ENCODE measurements at places on chromosomes 4 and X.

- DNase-seq, result no peak
Observed at GRCh38 chr4:113398441-113399143, 349.1 kb downstream of the ANK2 start.

DNA sequence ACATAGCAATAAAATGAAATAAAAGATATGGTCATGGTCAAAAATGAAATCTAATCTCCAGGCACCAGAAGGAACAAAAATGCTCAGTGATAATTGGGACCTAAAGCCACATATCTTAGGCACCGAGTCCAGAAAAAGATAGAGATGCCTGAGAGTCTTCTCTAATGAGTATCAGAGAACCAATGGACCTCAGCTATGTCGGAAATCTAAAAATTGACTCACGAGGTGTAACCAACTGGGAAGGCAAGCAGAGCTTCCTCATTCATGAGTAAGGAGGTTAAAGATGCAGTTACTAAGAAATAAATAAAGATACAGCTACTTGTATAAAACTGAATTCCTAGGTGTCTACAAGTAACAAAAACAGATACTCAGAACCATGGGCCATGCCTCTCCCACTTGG lies 72.1 kb downstream of the KLHL34 start:
- DNase-seq, result no peak

- DNase-seq, result no peak
Observed at GRCh38 chrX:68650491-68650890, 3.0 kb downstream of the STARD8 start.

- DNase-seq, result no peak
Observed at GRCh38 chr4:168164915-168165548, 72.7 kb downstream of the ANXA10 start.

GRCh38 chr4:144785961-144786360 lies 140.0 kb downstream of the HHIP start:
- DNase-seq, result no peak

- no peak for DNase-seq
Observed at GRCh38 chr4:3366893-3367775, 74.3 kb downstream of the RGS12 start.

- no peak for DNase-seq
Observed at GRCh38 chr4:143212566-143212965, 27.8 kb downstream of the USP38 start.

DNA sequence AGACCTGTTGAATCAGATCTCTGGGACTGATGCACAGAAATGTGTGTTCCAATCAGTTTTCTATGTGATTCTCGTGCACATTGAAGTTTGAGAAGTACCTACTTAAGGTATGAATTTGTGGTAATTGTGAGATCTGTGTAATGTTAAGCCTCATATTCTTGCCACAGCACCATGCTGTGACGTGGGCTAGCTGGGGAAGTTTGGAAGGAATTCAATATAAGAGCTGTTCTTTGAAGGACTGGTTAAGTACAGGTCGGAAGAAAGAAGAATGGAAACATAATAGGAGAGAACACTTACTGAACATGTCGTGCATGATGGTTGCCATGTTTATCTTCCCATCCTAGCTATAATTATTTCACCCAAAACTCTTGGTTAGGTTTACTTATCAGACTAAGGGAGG lies 79.7 kb upstream of the CXXC4 start:
- DNase-seq, result no peak

DNA sequence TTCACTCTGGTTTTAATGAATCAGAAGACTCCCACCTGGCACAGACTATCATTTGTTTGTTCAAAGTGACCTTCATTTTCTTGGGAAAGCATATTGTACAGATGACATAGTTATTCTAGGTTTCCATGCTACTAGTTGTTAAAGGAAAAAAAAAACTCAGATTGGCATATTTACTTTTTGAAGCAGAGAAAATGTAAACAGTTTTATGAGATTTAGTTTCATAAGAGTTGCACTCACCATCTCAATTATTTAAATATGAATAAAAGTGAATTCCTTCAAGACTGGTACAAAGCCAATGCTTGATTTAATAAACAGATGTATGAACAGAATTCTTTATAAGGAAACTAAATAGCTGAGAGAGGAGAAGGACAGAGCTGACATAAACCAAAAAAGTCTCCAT lies 280.3 kb upstream of the UGT8 start:
- DNase-seq, result no peak

DNA sequence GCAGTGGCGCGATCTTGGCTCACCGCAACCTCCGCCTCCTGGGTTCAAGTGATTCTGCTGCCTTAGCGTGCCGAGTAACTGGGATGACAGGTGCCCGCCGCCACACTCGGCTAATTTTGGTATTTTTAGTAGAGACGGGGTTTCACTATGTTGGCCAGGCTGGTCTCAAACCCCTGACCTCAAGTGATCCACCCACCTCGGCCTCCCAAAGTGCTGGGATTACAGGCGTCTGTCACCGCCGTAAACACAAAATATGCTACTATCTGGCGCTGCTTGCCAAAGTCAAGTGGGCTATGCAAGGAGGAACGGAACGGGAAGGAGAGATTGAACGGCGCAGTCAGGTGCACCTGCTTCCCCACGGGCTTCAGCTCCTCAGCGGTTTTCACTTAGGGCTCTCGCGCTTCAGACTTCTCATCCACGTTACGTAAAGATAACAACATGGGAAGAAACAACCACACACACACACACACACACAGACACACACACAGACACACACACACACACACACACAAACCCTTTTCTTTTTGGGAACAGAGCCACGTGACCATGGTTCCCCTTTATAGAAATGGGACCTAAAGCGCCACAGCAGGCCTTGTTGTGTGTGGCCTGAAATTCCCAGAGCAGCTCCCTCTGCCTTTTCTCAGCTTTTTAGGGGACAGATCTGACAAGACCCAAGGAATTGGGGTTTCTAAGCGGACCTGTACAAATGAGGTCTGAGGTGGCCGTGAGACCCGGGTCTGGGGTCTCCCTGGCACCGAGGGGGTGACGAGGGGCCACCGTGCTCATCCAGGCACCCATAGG lies 1.5 kb downstream of the P2RY8 start:
- DNase-seq, result no peak

GRCh38 chr4:94974773-94975172 lies 217.0 kb downstream of the BMPR1B start:
- DNase-seq, result peak; percentile 35

GRCh38 chr4:5942947-5943346 lies 50.1 kb upstream of the CRMP1 start:
- no peak for DNase-seq

DNA sequence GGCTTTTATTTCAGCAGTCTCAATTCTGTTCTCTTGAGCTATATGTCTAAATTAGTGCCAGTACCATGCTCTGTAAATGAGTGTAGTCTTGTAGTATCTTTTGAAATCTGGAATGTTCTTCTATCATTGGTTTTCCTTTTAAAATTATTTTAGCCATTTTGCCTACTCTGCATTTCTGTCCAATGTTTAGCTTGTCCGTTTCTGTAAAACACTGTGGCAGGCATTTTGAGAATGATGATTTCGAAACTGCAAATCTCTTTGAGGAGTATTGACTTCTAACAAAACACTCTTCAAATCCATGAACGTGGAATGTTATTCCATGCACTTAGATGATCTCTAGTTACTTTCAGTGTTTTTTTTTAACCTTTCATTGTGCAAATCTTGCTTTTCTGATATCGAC lies 28.3 kb upstream of the PPP4R3C start:
- DNase-seq, result no peak

GRCh38 chrX:2901367-2902036 lies 27.6 kb downstream of the ARSD start:
- no peak for DNase-seq

DNA sequence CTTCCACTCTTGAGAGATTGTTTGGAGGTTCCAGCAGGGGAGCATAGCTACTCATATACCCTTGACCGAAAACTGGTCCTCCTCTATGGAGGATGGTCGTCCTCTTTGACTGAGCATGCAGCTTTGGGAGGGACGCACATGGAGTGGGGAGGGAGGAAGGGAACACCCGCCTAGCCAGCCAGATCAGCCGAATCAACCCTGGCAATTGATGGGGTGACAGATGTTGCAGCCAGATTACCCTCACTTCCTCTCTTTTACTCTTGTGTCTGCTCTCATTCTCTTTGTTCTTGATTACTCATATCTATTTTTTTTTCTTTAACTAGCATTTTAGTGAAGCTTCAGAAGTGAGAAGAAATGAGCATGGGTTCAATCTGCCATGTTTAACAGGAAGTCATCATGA lies 19.6 kb downstream of the MGST2 start:
- DNase-seq, result no peak

- no peak for DNase-seq
Observed at GRCh38 chrX:129000797-129001196, 522.5 kb downstream of the SMARCA1 start.

DNA sequence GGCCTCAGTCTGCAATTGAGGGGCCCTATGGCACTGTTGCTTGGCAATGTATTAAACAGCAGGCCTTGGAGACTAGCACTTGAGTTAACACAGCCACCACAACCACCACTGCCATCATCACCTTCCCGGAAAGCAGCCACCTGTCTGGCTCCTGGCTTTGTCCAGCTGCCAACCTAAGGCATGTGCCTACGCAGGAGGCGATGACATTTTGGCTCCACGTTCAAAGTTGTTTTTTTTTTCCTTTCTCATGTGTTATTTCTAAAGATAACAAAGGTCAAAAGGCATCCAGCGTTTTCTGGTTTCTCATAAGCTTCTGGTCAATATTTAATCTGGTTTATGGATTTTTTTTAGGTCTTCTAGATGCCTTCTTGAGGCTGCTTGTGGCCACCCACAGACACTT lies 7.5 kb downstream of the CLDN2 start:
- DNase-seq, result no peak

GRCh38 chr4:158625544-158625943 lies 46.1 kb downstream of the C4orf46 start:
- DNase-seq, result no peak

GRCh38 chr4:56799161-56799759 lies 22.2 kb downstream of the SPINK2 start:
- DNase-seq, result no peak

GRCh38 chr4:112302320-112303274 lies 5.4 kb downstream of the ALPK1 start:
- DNase-seq, result no peak

DNA sequence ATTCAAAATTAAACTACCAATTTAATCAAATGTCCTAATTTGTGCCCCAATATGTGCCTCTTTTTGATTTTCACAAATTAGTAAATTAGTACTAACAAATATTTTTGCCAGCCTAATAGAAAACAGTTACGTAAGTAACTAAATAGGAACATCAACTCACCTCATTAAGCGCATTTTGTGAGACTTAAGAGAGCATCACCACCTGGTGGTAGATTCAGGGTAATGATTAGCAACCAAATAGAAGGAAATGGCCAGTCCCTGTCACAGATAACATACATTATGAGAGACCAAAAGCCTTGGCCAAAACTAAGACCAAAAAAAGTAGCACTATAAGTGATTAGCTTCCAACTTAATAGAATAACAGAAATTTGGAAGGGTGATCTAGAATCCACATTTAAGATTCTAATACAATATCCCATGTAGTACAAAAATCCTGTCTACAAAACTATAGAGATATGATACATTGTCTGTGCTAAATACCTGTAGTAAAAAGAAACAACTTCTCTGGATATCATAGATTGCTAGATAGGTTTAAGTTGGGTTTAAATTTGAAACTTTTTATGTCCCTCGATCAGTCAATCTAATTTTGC lies 46.7 kb downstream of the C4orf46 start:
- peak; percentile 32 for DNase-seq

DNA sequence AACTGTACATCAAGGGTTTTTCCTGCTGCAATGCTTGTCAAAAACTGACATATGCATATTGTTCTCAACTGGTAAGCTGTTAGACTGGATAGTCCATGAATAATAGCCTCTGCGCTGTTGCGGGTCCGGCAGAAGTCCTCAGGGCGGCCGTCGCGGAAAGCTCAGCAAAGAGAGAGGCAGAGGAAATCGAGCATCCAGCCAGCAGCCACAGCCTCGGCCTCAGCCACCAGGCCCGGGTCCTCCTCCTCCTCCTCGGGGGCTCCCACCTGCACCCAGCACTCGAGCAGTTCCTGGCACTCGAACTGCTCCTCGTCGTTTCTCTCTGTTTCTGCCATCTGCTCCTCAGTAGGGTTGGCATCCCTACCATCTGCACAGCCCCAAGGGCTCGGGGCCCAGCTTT lies 53.7 kb downstream of the UPRT start:
- DNase-seq, result no peak

DNA sequence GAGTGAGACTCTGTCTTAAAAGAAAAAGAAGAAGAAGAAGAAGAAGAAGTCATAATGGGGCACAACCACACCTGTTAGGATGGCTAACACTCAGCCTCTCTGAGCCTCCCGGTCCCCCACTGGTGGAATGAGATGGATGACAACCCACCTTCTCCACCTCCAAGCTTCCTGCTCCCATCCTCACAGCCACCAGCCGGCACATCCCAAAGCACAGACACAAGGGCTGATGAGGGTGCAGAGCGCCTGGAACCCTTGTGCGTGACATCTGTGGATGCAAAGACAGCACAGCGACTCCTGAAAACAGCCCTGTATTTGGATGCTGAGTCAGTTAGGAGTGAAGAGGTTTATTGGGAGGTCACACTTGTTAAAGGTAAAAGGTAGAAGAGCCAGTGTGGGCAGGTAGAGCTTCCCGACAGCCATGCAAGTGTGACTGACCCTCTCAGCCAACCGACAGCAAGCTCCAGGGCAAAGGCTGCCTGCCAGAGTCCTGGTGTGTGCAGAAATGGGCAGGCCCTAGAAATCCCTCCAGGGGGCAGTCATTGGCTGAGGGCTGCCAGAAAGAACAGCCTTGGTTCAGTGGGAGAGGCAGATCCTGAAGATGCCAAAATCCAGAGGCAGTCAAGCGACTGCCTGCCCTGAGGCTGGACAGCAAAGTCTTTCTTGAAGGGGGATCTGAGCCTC lies 26.6 kb upstream of the MAN2B2 start:
- DNase-seq, result peak; percentile 61

DNA sequence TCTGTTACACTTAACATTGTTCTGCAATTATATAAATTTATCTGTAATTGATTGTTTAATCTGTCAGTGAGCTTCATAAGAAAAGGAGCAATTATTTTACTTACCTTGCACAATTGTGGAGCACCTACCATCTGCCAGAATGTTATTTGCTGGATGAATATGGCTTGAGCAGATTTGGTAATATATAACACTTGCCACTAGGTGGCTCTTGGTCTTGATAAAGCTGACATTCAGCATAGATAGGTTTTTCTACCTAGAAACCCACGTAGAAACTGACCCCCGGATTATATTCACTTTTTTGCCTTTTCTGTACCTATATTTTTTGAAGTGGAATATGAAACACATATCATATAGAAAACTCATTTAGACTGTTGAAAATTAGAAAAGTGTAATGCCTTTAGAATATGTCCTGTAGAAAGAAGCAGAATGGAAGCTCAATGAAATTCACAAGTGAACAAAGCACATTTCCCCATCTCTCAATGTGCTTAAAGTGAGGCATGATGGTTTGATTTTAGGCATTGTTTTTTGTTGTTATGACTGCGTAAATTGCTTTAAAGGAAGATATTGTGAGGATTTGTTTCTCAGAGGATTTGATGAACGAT lies 9.5 kb downstream of the RBPJ start:
- DNase-seq, result peak; percentile 38

- DNase-seq, result no peak
Observed at GRCh38 chr4:1770791-1771231, 22.3 kb upstream of the FGFR3 start.

GRCh38 chr4:182530451-182530850 lies 287.2 kb downstream of the TENM3 start:
- DNase-seq, result no peak
